ENCODE measurements at places on chromosomes 2 and 18. TPM values are rescaled to one million over a fixed set of nuclear protein-coding genes. Genes with fewer than 3 reads are reported as not detected.
A peak's percentile ranks its signal among the peaks of the same experiment; 100 is the strongest.

- H3K27me3 ChIP-seq = no peaks in the 10 kb centered on the region
- no peak overlapping the region for H3K4me3 ChIP-seq
- H3K4me1 ChIP-seq = no peaks in the 10 kb centered on the region
- DNase-seq = no peak
Measured at GRCh38 chr2:11701751-11702301, 31.8 kb upstream of the NTSR2 start.

GRCh38 chr2:11748018-11748860, 1.8 kb downstream of the LPIN1 start:
- H3K4me3 ChIP-seq = peak overlapping the region; percentile 93
- H3K36me3 ChIP-seq = peaks cover 7% of the 10 kb centered on the region
- H3K4me1 ChIP-seq = peaks cover 83% of the 10 kb centered on the region
- H3K27ac ChIP-seq = peak overlapping the region; percentile 90
- H3K27me3 ChIP-seq = no peaks in the 10 kb centered on the region

GRCh38 chr2:180630756-180631155, 349.6 kb upstream of the UBE2E3 start:
- H3K27me3 ChIP-seq = no peaks in the 10 kb centered on the region
- H3K36me3 ChIP-seq = no peaks in the 10 kb centered on the region
- H3K4me3 ChIP-seq = no peak overlapping the region

DNA sequence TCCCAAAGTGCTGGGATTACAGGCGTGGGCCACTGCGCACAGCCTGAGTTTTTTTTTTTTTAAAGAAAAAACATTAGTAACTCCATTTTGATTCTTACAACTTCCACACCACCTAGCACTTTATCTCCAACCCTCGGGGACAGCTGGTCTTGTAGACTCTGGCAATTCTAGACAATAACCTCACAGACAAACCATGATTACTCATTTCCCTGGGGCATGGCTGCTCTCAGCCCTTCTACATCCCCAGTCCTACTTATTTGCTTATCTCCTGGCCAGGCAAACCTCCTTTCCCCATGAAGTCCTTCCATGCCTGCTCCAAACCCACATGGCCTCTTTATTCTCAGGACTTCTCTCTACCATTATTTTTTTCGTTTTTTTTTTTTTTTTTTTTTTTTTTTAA, 91.1 kb downstream of the ACTR3 start:
- no peak overlapping the region for H3K27ac ChIP-seq
- H3K36me3 ChIP-seq = peaks cover 20% of the 10 kb centered on the region
- peaks cover 8% of the 10 kb centered on the region for H3K4me1 ChIP-seq
- H3K27me3 ChIP-seq = no peaks in the 10 kb centered on the region
- DNase-seq = no peak
- no peak overlapping the region for H3K4me3 ChIP-seq

GRCh38 chr18:58723810-58724602, 52.7 kb downstream of the MALT1 start:
- no peak overlapping the region for H3K27ac ChIP-seq
- no peaks in the 10 kb centered on the region for H3K27me3 ChIP-seq
- no peak for DNase-seq
- no peak overlapping the region for H3K4me3 ChIP-seq

DNA sequence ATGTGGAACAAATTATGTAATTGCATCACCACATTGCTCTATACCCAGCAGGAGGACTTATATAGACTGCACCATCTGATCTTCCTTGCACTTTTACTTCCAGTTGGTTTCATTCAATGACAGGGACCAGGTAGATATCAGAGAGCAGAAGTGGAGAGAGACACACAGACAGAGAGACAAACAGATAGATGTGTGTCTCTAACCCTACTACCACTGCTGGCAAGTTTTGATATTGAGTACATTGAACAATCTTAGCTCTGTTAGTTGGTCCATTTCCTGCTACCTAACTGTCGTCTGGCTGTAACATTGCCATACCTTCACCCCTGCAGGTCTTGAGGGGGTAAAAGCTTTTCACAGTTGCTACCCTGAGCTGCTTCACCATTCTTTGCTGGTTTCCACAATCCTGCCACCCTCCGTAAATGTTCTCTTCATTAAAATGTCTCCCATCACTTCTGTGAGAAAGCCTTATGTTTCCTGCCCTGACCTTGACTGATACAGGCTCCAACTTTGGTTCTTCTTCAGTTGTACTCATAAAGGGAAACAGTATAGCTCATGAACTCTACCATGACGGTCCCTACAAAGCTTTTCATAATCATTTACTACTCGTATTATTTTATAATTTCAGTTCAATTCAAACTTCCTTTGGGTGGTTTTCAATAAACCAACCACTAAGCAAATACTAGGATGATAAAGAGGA, 62.3 kb upstream of the ITGA4 start:
- H3K27ac ChIP-seq = no peak overlapping the region
- H3K27me3 ChIP-seq = no peaks in the 10 kb centered on the region
- H3K36me3 ChIP-seq = peaks cover 3% of the 10 kb centered on the region
- DNase-seq = no peak
- H3K4me3 ChIP-seq = peak overlapping the region; percentile 8

DNA sequence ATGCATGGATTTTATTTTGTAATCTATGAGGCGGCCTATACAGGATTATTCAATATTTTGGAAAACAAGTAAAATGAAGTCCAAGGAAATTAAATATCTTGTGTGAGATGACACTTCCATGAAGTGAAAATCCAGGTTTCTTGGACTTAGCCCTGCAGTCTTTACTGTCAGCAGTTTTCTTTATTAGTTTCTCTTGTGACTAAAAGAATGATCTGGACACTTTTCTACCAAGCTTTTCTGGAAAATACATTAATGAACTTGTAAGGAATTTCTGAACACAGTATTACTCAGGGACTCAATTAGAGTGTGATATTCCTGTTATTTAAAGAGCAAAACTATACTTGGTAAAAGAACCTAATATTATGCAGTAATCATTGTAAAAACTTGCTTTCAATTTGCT, 610.4 kb upstream of the SLC8A1 start:
- H3K27me3 ChIP-seq = no peaks in the 10 kb centered on the region
- no peaks in the 10 kb centered on the region for H3K36me3 ChIP-seq
- no peak overlapping the region for H3K27ac ChIP-seq
- no peaks in the 10 kb centered on the region for H3K4me1 ChIP-seq

DNA sequence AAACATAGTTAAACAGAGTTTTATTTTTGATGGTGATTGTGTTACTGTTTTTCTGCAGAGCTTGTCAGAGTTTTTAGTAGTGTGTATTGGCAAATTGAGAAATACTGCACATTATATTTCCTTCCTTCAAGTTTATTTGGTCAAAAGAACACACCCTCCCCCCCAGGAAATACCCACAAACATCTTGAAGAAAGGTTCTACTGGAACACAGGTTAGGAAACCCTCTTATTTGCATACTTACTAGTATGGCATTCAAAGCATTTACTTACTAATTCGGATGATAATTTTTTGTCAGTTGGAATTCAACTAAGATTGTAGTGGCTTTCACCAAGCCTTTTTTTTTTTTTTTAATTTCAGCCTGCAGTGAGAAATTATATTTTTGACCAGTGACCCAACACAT, 9.1 kb downstream of the CAB39 start:
- H3K36me3 ChIP-seq = peaks cover 55% of the 10 kb centered on the region
- H3K27me3 ChIP-seq = no peaks in the 10 kb centered on the region
- peak overlapping the region; percentile 73 for H3K4me3 ChIP-seq

Gene ANKRD30BL
- total RNA-seq = not detected

Gene SULT1C3
- total RNA-seq = not detected

Gene KCNK3
- total RNA-seq = not detected

Gene CYP1B1
- total RNA-seq = 12.7 TPM

Gene HOXD4
- total RNA-seq = not detected

Gene PIEZO2
- not detected for total RNA-seq

Gene DTNB
- total RNA-seq = 28.9 TPM

Gene C2orf69
- 18.0 TPM for total RNA-seq

Measured in activated T-helper 1 cell treated with anti-CD3 and anti-CD28 coated beads, Interleukin-12 subunit alpha, Interleukin-12 subunit beta, Interleukin-2, Interleukin-4 antibody, amounts not matched to agents 30 ng/mL and 10 ng/mL and 1 ng/mL, durations not matched to agents 14 hours and 24 hours and 36 hours (primary cell).